Ascending aorta (tissue), 2 donors: ENCODE measurements at places on chromosomes 1 and 21. TPM values are rescaled to one million over a fixed set of nuclear protein-coding genes. Genes with fewer than 3 reads are reported as not detected.

Gene ASCL5
- total RNA-seq = not detected

Gene CSMD2
- 10.9 TPM for total RNA-seq

Gene GBP6
- not detected for total RNA-seq

Gene SPRR4
- total RNA-seq = not detected

DNA sequence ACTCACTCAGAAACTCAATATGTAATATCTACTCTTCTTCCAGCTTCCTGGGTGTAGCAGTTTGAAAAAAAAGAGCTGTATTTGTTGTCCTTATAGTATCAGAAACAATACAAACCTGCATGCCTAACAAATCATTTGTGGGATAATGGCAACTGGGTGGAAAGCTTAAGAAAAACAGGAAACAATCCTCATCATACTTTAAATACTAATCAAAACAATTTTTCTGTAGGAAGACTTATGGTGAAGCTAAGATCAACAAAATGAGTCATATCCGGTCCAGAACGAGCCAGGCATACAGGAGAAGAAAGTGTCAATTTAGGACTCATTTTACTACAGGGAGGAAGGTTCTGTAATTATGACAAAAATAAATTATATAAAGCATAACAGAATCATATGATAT is 181.8 kb upstream of the ADGRL4 start:
- no peak overlapping the region for H3K4me3 ChIP-seq
- H3K36me3 ChIP-seq = no peaks in the 10 kb centered on the region
- no peaks in the 10 kb centered on the region for H3K27me3 ChIP-seq
- no peaks in the 10 kb centered on the region for H3K4me1 ChIP-seq
- DNase-seq = no peak
- no peak overlapping the region for H3K27ac ChIP-seq

- H3K27ac ChIP-seq = no peak overlapping the region
- no peaks in the 10 kb centered on the region for H3K36me3 ChIP-seq
- H3K27me3 ChIP-seq = no peaks in the 10 kb centered on the region
- H3K4me1 ChIP-seq = no peaks in the 10 kb centered on the region
- DNase-seq = no peak
These were observed 1.1 kb upstream of the GUCA2B start for GRCh38 chr1:42152119-42152518.
